CD4-positive, alpha-beta T cell treated with Interleukin-21 for 1 hour (primary cell): ENCODE measurements at places on chromosomes 7 and 10.

DNA sequence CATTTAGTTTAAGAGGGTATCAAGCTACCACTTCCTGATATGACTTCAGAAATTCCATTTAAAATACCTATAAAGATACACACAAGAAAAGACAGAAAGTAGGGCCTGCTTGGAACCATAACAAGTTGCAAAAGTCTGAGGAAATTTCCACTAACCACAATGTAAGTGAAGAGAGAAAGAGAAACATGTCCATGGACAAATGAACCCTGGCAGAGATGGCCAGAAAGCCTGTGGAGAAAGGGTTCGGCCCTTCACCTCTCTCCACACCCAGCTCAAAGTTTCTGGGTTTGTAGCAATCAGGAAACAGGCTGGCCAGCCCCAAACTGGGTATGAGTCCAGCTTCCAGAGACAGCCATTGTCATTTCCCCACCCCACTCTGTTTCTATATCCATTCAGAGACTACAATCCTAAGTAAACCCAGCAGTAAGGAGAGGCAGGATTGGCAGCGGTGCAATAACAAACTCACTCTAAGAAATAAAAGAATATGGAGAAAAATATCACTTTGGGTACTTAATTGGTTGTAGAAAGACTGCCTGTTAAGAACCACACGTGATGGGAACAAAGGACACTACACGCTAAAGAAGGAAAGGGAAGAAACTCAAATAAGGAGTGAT, 71.1 kb downstream of the STK17A start:
- no peak for DNase-seq

GRCh38 chr7:98613601-98614425, 3.3 kb upstream of the NPTX2 start:
- no peak for DNase-seq

DNA sequence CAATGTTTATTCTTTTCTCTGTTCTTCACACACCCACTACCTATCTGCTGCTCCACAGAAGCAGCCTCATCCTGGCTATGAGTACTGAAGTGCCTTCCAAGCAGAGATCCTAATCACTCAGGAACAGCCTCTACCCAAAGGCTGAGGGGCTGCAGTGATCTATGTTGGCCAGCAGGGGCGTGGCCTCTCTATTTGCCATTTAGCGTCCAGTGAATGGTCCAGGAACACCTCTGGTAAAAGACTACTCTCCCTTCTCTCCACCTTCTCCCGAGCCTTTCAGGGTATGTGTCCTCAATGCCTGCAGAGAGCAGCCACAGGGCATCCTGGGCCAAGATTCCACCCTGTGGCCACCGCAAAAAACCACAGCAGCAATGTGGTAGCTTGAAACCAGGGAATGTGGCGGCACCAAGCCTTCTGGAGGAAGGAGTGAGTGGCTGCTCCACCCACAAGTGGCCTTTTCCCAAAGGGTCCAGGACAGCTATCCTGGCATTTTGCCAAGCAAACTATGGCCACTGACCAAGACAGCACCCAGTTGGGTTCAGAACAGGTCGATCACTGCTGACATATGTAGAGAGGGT, 70.9 kb downstream of the SYPL1 start:
- DNase-seq: peak; percentile 28

GRCh38 chr10:62652564-62652963, 152.0 kb upstream of the ADO start:
- no peak for DNase-seq

DNA sequence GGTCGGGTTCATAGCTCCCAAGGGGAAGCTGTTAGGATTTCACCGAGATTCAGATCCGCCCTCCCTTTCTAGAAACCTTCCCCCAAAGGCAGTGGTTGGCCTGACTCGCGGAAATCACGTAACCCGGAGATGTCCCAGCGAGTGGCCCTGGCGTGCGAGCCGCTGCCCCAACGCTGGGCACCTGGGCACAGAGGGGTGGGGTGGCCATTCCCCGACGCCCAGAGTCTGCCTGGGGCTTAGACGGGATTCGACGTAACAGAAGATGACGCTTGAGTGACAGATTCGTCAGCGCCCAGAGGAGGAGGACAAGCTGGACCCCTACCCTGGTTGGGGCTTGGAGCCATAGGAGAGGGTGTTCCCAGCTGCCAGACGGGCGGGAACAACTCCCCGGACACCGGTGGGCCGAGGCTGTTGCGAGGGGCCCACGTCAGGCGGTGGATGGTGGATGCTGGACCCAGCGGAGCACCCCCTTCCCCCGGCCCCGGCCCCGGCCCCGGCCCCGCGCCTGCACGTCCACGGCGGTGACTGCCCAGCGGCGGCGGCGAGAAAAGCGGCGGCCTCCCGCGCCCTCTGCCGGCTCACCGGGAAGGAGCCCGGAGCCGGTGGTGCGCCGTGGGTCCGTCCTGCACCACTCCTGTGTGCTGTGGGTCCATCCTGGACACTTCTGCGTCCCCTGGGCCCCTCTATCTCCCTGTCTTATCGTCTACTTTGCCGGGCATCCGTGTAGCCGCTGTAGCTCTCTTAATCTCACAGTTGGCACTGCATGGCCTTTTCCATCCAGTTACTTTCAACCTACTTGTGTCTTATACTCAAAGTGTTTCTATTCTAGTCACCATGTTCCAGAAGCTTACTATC, 35.4 kb upstream of the KNDC1 start:
- DNase-seq: no peak

DNA sequence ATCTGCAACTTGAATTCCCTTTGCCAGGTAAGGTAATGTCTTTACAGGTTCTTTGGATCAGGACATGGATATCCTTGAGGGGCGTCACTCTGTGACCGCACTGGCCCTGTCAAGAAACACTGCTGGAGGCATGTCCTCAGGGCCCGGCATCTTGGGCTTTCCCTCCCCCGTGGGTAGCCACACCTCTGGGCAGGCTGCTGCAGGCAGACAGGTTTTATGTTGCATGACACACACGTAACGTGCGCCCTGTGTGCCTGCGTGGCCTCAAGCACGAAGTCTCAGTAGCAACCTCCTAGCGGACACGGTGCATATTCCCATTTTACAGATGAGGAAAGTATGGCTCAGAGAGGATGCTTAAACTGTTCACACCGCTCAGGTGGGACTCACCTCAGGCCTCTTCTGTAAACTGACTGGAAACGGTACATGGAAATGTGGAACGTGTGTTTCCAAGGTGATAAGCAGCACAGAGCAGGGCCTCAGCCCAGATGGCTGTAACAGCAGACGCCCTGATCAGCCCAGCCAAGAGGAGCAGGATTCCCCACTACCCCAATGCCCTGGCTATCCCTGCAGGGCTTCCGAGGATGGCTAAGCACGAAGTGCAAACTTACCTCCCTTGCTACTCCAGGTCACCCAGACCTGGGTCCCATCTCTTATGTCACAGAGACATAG, 553.6 kb downstream of the TCERG1L start:
- DNase-seq: no peak

DNA sequence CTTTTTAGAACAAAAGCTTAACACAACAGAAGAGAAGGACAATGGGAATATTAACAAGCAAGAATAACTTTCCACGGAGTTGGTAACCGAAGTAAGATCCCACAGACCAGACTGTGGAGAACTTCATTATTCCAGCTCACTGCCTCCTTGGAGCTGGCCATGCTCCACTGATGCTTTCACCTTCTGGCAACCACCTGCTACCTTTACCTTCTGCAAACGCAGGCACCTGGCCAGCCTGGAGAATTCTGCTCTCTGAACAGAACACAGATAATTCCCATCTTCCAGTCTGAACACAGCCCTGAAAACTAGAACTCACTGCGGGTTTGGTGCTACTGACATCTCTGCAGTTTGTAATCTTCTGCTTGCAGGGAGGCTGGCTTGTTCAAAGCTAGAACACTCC, 66.5 kb downstream of the JAZF1 start:
- no peak for DNase-seq

- DNase-seq: no peak
Measured at GRCh38 chr7:92761391-92762097, 74.8 kb downstream of the CDK6 start.

DNA sequence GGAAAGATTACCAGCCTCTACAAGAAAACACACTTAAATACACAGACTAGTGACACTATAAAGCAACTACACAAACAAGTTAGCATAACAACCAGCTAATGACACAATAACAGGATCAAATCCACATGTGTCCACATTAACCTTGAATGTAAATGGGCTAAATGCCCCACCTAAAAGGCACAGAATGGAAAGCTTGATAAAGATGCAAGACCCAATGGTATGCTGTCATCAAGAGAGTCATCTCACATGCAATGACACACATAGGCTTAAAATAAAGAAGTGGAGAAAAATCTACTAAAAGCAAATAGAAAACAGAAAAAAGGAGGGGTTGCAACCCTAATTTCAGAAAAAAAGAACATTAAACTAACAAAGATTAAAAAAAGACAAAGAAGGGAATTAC, 14.0 kb upstream of the GIMAP4 start:
- DNase-seq: no peak

GRCh38 chr7:10973942-10974911, 555 bp downstream of the PHF14 start:
- DNase-seq: no peak

DNA sequence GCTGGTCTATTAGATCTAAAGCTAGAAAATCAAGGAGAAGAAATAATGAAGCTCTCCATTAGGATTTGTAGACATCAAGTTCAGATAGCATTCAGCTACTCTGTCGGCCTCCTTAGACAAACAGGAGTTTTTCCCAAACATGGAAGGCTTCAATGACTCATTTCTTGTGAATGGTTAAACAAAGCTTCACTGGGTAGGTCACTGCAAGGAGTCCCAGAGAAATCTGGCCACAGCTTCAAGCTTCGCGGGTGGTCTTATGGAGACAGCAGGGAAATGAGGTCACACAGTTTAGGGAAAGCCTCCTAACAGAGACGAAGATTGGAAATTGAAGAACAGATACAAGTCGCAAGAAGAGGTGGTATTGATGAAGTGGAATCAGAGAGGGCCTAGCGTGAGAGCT, 22.6 kb upstream of the LRRC72 start:
- DNase-seq: no peak
